ENCODE measurements at places on chromosomes 11 and 22.
A peak's percentile ranks its signal among the peaks of the same experiment; 100 is the strongest.

- no peaks in the 10 kb centered on the region for H3K36me3 ChIP-seq
- no peaks in the 10 kb centered on the region for H3K4me1 ChIP-seq
- H3K4me3 ChIP-seq = no peak overlapping the region
- H3K27ac ChIP-seq = no peak overlapping the region
- DNase-seq = no peak
Measured at GRCh38 chr11:77259641-77260040, 41.8 kb downstream of the GDPD4 start.

GRCh38 chr22:35726933-35727332 lies 9.3 kb downstream of the APOL5 start:
- H3K27ac ChIP-seq = no peak overlapping the region
- no peaks in the 10 kb centered on the region for H3K4me1 ChIP-seq
- H3K27me3 ChIP-seq = no peaks in the 10 kb centered on the region
- no peaks in the 10 kb centered on the region for H3K36me3 ChIP-seq
- no peak overlapping the region for H3K4me3 ChIP-seq

- DNase-seq = no peak
- 0 out of 2 replicates have a peak, but pooled peaks cover 4% of the 10 kb centered on the region for H3K4me1 ChIP-seq
- no peak overlapping the region for H3K27ac ChIP-seq
- peak overlapping the region; percentile 51 for H3K4me3 ChIP-seq
- H3K27me3 ChIP-seq = peaks cover 11% of the 10 kb centered on the region
Measured at GRCh38 chr11:86799680-86800075, 664 bp upstream of the PRSS23 start.

GRCh38 chr11:75320046-75320618 lies 31.3 kb downstream of the ARRB1 start:
- H3K4me1 ChIP-seq = no peaks in the 10 kb centered on the region
- H3K4me3 ChIP-seq = no peak overlapping the region
- no peaks in the 10 kb centered on the region for H3K27me3 ChIP-seq
- no peaks in the 10 kb centered on the region for H3K36me3 ChIP-seq

GRCh38 chr11:3665336-3666022 lies 5.7 kb downstream of the CHRNA10 start:
- H3K27ac ChIP-seq = no peak overlapping the region
- DNase-seq = no peak
- no peak overlapping the region for H3K4me3 ChIP-seq
- no peaks in the 10 kb centered on the region for H3K36me3 ChIP-seq

DNA sequence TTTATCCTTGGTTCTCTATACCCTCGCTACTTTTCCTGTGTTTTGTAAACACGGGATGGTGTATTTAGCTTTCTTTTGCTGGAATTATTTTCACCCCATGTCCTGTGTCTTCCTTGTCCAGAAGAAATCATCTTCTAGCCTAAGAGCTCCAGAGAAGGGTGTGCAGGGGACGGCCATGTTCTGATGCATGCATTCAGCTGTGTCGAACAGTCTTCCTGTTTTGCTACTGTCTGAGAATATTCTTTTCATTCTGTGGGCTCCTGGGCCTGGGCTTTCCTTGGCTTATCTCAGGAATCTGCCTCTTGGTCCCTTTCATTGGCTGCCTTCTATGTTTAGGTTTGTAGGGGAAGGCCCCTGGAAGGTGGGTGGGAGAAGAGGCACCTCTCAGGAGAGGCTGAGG lies 10.6 kb upstream of the PLET1 start:
- H3K4me1 ChIP-seq = no peaks in the 10 kb centered on the region
- H3K27ac ChIP-seq = no peak overlapping the region
- no peak for DNase-seq
- H3K36me3 ChIP-seq = no peaks in the 10 kb centered on the region
- no peaks in the 10 kb centered on the region for H3K27me3 ChIP-seq
- no peak overlapping the region for H3K4me3 ChIP-seq

DNA sequence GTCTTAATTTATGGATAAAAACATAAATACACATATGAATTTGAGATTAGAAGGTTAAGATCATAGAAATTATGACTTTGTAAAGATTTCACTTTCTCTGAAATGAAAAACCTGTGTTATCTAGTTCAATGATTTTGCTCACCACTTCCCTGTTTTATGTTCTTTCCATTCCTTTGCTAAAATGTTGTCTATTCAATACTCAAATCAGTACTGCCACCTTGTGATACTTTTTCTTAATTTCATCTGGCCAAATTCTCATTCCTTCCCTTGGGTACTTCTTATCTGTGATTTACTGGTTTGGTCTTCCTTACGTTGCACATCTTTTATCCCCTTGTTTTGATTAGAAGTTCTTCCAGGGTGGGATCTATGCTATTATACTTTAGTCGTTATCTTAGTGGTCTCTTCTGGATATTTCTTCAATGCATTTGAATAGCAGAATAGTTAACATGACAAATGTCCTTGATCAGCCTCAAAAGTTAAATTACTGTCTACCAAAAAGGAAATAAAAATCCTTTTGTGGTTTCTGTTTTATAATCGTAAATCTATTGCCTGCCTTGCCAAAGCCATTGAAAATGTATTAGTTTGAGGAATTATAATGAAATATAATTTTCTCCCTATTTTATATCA lies 197.0 kb downstream of the PGR start:
- H3K36me3 ChIP-seq = no peaks in the 10 kb centered on the region
- no peaks in the 10 kb centered on the region for H3K27me3 ChIP-seq
- H3K27ac ChIP-seq = no peak overlapping the region
- peaks cover 11% of the 10 kb centered on the region for H3K4me1 ChIP-seq
- peak; percentile 51 for DNase-seq

GRCh38 chr22:27990879-27991278 lies 71.8 kb upstream of the PITPNB start:
- H3K36me3 ChIP-seq = no peaks in the 10 kb centered on the region
- H3K4me1 ChIP-seq = no peaks in the 10 kb centered on the region
- no peaks in the 10 kb centered on the region for H3K27me3 ChIP-seq

DNA sequence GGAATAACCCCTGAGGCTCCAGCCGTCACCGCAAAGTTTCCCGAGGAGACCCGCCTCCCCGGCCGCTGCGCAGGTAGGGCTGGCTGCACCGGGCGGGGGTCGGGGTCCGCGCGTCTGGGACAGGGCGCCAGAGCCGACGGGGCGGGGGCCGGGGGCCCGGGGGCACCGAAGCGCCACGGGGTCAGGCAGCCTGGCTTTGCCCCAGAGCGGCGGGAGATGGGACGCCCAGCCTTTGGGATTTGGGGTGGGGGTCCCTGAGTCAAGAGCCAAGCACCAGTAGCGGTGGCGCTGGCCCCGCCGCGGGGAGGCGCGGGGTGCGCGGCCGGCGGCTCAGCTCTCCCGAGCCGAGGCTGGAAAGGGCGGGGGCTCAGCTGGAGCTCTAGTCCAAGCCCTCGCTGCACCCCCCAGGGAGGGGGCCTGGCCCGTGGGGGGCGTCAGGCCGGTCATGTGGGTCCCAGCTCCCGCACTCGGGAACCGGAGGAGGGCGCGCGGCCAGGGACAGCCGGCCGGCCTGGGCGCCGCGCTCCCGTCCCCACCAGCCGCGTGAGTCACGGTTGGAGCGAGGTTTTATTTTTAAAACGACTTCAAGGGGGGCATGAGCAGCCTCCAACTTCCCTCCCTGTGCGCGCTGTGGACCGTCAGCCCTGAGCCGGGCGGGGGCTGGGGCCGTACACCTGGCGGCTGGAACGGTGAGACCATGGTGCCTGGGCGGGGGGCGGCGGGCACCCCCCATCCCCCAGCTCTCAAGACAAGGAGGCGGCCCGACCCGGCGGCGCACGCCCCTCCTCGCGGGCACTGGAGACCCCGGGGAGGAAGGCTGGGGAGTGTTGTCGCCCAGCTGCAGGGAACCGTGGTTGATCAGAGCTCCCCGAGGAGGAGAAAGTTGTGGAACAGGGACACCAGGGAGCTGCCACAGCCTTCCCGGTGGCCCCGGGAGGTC lies 626 bp downstream of the FLRT1 start:
- H3K4me1 ChIP-seq = no peaks in the 10 kb centered on the region
- DNase-seq = no peak
- no peak overlapping the region for H3K4me3 ChIP-seq
- no peak overlapping the region for H3K27ac ChIP-seq
- no peaks in the 10 kb centered on the region for H3K36me3 ChIP-seq
- peaks cover 21% of the 10 kb centered on the region for H3K27me3 ChIP-seq

DNA sequence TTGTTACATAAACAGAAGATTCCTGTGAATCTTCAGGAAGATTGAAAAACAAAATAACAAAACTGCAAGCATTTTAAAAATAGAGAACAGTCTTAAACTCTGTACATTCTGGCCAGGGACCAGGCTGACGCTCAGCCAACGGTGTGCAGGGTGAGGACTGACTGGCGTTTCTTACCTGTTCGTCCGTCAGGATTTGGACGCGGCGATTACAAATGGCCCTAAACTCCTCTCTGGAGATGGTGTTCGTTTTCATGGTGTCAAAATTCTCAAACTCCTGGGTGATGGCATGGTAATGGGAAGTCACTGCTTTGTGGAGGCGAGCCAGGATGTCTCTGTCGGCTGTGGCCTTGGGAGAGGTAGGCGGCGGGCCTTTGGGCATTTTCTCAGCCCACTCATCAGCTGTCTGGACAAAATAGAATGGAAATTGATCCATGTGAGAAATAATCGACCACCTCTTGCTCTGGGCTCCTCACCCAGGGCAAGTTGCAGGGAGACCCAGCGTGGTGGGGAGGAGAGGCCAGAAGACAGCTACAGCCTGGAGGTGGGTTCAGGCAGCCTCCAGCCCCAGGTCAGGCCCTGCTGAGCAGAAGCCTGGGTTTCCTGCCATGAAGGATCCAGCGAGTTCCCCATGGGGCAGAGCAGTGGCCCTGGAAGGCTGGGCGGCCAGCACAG lies 143.0 kb downstream of the MPPED1 start:
- H3K4me1 ChIP-seq = peaks cover 29% of the 10 kb centered on the region
- H3K27me3 ChIP-seq = no peaks in the 10 kb centered on the region
- no peak for DNase-seq
- no peak overlapping the region for H3K27ac ChIP-seq
- no peaks in the 10 kb centered on the region for H3K36me3 ChIP-seq
- H3K4me3 ChIP-seq = no peak overlapping the region

GRCh38 chr22:32548039-32548438 lies 73.4 kb downstream of the FBXO7 start:
- no peaks in the 10 kb centered on the region for H3K4me1 ChIP-seq
- DNase-seq = no peak
- H3K27me3 ChIP-seq = no peaks in the 10 kb centered on the region
- H3K36me3 ChIP-seq = no peaks in the 10 kb centered on the region

- H3K36me3 ChIP-seq = no peaks in the 10 kb centered on the region
- no peak overlapping the region for H3K27ac ChIP-seq
- no peak overlapping the region for H3K4me3 ChIP-seq
- H3K27me3 ChIP-seq = no peaks in the 10 kb centered on the region
- H3K4me1 ChIP-seq = no peaks in the 10 kb centered on the region
Measured at GRCh38 chr22:43749473-43749872, 62.6 kb downstream of the EFCAB6 start.

DNA sequence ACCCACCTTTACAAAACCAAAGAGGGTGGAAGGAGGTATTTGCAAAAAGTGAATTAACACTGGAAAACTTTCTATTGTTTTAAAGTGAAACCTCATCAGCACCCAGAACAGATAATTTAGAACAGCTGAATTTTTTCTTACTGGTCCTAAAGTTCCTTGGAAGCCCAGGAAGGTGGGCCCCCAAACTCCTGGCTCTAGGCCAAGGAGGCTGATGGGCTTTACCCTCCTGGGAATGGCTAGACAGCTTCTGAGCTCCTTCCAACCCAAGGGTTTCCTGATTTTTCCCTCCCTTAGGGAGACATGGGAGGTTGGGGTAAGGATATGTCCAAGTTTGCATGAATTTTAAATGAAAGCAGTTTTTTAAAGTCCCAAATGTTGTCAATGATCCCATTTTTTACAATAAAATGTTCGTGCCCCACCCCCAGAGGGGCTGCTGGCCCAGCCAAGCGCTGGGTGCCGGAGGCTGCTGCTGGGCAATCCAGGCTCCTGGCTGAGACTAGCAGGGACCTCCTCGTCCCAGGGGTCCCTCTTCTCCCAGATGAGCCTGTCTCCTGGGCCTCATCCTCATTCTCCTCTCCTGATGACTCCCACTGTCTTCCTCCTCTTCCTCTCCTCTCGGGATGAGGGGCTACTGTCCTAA lies 28.4 kb downstream of the RELT start:
- no peaks in the 10 kb centered on the region for H3K4me1 ChIP-seq
- H3K36me3 ChIP-seq = no peaks in the 10 kb centered on the region
- DNase-seq = no peak
- H3K27ac ChIP-seq = no peak overlapping the region
- no peaks in the 10 kb centered on the region for H3K27me3 ChIP-seq
- no peak overlapping the region for H3K4me3 ChIP-seq

DNA sequence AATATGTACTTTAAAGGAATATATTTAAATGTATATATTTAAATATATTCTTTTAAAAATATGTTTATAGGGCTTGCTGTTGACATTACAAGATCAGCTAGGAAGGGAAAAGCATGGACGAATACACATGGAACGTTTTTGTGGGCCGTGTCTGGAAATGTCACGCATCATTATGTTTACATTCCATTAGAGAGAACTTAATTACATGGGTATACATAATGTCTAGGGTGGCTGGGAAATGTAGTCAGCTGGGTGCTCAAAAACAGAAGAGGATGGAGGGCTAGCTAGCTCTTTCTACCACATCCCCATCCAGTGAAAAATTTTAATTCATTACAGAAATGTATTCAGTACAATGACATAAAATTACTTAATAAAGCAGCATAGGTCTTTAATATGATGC lies 371.2 kb downstream of the DYNC2H1 start:
- DNase-seq = no peak
- no peaks in the 10 kb centered on the region for H3K4me1 ChIP-seq
- no peak overlapping the region for H3K4me3 ChIP-seq
- no peak overlapping the region for H3K27ac ChIP-seq
- H3K27me3 ChIP-seq = no peaks in the 10 kb centered on the region

DNA sequence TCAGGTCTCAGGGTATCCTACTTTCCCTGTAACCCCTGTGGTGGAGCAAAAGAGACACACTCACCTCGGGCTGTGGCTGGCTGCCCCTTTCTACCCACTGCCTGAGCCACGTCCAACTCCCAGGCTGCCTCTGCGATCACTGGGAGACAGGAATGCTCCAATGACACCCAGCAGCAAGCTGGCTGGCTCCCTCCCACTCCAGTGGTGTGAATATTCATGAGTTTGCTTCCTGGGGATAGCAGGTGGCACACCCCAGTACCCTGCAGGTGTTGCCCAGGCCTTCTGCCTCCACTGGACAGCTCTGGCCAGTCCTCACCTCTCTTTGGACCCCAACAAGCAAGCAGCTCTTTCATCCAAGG lies 9.7 kb downstream of the GAL3ST1 start:
- DNase-seq = no peak
- no peaks in the 10 kb centered on the region for H3K36me3 ChIP-seq
- peaks cover 18% of the 10 kb centered on the region for H3K27me3 ChIP-seq
- no peak overlapping the region for H3K4me3 ChIP-seq

DNA sequence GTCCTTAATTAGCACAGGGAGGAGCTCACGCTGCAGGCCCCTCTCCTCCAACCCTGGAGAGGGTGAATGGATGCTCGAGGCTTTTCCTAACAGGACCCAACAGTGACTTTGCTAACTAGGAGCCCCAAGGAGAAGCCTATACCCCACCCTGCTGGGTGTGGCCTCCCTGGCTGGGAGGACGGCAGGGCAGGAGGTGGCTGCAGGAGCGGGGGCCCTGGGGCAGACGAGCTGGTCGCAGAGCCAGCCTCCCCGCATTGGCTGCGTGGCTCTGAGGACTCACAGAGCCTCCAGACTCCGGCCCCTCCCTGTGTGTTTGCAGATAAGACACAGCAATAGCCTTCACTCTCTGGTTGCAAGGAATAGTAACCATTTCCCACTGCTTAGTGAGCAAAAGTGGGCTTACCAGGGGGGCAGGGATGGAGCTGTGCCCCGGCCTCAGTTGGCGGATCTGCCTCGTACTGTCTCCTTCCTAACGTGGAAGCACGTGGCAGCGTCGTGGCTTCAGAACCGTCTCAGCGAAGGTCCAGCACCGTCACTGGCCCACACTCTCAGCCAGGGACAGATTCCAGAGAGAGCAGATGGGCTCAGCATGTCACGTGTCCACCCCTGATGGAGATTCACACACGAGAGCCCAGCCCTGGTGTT lies 1087.5 kb downstream of the BRD1 start:
- H3K27ac ChIP-seq = no peak overlapping the region
- no peaks in the 10 kb centered on the region for H3K4me1 ChIP-seq
- no peaks in the 10 kb centered on the region for H3K27me3 ChIP-seq
- H3K36me3 ChIP-seq = no peaks in the 10 kb centered on the region
